ENCODE measurements at places on chromosomes 7 and 10.
A peak's percentile ranks its signal among the peaks of the same experiment; 100 is the strongest.

DNA sequence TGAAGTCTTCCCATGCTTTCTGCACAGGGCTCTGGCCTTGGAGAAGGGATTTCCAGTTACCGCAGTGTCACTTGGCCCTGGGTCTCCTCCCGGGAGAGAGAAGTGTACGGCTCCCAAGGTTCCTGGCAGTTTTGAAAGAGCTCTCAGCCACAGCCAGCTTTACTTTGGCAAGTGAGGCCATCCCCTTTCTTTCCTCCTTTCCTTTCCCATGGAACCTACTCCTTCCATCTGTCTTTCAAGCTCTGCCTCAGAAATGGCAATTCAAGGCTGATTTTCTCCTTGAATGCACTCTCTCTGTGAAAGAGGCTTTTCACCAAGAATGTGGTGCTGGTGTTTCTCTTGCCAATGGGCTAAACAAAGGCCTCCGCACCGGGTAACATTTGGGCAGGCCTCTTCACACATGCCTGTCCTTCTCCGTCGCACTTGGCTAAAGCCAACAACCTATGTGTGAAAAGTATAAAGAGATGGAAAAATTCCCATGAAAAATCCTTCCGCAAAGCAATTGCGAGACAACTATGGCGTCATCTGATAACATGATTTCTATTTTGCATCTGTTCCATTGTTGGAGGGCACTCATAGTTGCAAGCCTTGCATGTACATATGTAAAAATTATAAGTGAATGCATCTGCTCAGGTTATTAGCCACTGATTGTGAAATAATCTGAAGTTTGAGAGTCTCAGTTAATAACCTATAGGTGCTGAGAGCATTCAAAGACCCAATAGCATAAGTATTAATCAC lies 125.4 kb downstream of the PFKFB3 start:
- no peaks in the 10 kb centered on the region for H3K4me1 ChIP-seq
- no peak overlapping the region for H3K27ac ChIP-seq
- no peaks in the 10 kb centered on the region for H3K27me3 ChIP-seq
- no peak for DNase-seq

- no peak overlapping the region for H3K4me3 ChIP-seq
- H3K4me1 ChIP-seq, result no peaks in the 10 kb centered on the region
- DNase-seq, result no peak
- peaks cover 10% of the 10 kb centered on the region for H3K27me3 ChIP-seq
Measured at GRCh38 chr10:18312374-18313139, 172.3 kb downstream of the CACNB2 start.

DNA sequence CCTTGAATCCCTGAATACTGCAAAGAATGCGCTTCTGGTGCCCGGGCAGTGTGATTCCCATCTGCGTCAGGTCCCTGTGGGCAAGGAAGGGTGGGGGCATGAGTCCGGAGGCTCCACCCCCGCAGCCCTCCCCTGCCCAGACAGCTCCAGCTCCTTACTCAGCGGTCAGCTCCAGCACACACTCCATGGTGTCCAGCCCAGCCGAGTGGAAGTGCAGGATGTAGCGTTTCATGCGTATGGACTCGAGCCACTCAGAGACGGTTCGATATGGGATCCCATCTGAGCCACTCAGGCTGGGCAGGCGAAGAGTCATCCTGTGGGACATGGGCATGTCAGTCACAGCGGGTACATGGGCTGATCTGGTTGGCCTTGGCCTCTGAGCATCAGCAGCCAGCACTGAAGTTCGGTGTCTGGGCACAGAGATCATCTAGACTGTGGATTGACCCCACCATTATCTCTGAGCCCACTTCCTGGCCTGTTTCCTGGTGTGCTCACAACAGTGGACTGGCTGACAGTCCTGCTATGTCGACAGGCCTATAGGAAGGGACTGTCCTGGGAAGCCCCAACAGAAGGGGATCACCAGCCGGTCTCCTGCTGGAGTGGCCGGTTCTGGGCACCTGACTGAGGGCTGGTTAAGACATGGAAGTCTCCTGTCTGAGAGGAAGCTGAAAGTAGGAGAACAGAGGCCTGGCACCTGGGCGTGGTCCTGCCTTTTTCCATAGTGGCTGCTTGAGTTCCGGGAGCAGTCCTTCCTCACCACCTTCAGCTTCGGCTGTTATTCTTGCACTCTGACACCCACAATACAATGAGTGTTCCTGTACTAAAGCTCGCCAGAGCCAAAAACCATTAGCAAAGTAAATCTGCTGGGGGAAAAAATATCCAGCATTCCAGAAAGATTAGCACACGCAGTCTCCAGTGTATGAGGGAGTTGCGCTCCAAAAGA lies 10.6 kb downstream of the ZYX start:
- no peak overlapping the region for H3K27ac ChIP-seq
- H3K36me3 ChIP-seq, result peaks cover 8% of the 10 kb centered on the region
- H3K27me3 ChIP-seq, result no peaks in the 10 kb centered on the region
- peaks cover 29% of the 10 kb centered on the region for H3K4me1 ChIP-seq

DNA sequence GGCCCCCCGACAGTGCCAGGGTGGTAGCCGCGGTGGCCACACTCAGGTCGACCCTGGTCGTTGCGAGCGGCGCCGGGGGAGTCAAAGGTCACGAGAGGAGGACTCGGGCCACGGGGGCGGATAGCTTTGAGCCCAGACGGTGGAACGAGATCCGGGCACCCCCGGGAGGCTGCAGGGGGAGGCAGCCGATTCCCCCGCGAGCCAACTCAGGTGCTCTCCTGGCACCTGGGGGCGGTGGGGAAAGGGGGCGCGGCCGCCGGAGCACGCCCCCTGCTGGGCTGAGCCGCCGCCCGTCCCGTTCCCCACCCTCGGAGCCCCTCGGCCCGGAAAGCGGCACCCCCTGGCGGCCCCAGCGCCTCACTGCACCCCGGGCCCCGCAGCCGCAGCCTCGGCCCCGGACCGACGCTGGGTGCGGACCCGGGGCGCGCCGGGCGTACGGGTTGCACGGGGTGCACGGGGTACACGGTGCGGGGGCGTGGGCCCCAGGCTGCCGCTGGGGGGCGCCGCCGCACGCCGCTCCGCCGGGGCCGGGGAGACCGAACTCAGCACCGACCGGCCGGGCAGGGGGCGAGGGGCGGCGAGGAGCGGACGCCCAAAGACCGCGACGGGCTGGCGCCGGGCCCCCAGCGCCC lies 521 bp upstream of the NYAP1 start:
- no peaks in the 10 kb centered on the region for H3K27me3 ChIP-seq
- H3K4me1 ChIP-seq, result peaks cover 21% of the 10 kb centered on the region
- peak overlapping the region; percentile 92 for H3K4me3 ChIP-seq

- no peaks in the 10 kb centered on the region for H3K27me3 ChIP-seq
- H3K36me3 ChIP-seq, result no peaks in the 10 kb centered on the region
- peaks cover 25% of the 10 kb centered on the region for H3K4me1 ChIP-seq
Measured at GRCh38 chr10:103465411-103466179, 6.9 kb upstream of the CALHM1 start.

DNA sequence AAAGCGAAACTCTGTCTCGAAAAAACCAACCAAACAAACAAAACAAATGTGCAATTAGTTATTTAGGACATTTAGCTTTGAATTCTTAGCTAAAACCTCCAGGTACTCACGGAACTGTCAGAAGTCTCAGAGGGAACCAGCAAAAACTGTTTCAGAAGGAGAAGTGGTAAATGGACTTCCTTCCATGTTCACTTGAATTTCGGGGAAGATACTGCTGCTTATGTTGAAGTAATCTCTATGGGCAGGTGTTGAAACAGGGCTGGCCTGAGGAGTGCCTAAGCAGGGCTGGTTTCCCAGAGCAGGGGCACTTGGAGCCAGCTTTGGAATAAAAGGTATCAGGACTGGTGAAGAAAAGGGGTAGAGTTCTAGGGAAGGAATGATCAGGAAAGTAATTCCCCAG lies 2.4 kb upstream of the EXOC6 start:
- H3K4me1 ChIP-seq, result peaks cover 16% of the 10 kb centered on the region
- no peaks in the 10 kb centered on the region for H3K27me3 ChIP-seq
- no peak overlapping the region for H3K27ac ChIP-seq
- DNase-seq, result no peak

Measured in T-helper 17 cell (primary cell).